Choroid plexus epithelial cell (primary cell): ENCODE measurements at places on chromosomes 11 and 22.

DNA sequence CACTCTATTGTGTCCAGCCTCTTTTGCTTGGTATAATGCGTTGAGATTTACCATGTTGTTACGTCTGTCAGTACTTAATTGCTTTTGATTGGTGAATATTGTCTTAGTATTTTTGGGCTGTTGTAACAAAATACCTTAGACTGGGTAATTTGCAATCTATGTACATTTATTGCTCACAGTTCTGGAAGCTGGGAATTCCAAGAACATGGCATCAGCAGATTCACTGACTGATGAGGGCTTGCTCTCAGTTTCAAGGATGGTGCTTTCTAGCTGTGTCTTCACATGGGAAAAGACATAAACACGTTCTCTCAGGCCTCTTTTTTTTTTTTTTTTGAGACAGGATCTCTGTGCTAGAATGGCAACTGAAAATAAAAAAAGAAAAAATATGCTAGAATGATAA lies 46.7 kb upstream of the INCENP start:
- no peak for DNase-seq

- DNase-seq = no peak
Observed at GRCh38 chr11:61507962-61508861, at the start of gene LRRC10B. TSS of gene LRRC10B (plus strand) at chr11:61508749. CDS start at chr11:61508999, 250 bp downstream.

DNA sequence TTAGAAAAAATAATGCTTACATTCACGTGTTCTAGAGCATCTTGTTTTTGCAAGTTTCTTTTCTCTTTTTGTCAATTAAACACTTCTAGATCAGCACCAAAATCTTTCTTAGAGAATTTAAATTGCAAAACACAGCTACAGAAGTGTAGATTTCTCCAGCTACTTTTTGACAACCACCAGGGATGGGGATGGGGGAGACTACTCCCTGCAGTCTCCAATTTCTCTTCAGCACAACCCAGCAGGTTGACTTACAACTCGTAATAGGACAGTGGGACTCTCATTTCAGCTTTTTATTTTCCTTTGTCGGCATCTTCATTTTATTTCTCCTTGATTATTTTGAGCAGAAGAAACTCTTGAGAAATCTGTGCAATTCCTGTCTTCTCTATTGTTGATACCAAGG lies 441.2 kb downstream of the LRRC4C start:
- DNase-seq = no peak

- no peak for DNase-seq
Observed at GRCh38 chr11:56852131-56852530, 103.6 kb upstream of the OR9G4 start.

- DNase-seq = no peak
Observed at GRCh38 chr11:61771985-61772455, 19.6 kb downstream of the MYRF start.

DNA sequence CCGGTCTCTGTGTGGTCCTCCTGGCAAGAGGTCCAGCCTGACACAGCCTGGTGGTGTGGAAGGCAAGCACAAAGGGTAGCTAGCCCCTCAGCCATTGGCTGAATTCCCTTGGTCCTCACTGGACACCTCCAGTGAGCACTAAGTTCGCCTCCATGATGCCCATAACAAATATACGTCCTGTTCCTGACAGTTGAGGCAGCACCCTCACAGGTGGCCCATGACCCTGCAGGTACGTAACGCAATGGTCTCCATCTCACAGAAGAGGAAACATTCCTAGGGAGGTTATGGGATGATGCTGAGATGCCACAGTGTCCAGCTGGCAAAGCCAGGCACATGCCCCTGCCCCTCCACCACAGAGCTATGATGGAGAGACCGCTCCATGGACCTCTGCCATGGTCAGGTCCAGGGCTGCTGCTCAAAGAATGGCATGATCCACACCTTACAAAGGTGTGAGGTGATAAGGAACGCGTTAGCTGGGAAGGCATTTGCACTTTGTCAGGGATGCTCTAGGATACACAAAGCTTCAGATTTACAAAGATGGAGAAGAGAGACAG lies 1.4 kb upstream of the GNAZ start:
- no peak for DNase-seq

GRCh38 chr11:128749974-128750373 lies 56.1 kb downstream of the FLI1 start:
- no peak for DNase-seq

- DNase-seq = no peak
Observed at GRCh38 chr11:80810695-80811094, 1369.9 kb upstream of the TENM4 start.

DNA sequence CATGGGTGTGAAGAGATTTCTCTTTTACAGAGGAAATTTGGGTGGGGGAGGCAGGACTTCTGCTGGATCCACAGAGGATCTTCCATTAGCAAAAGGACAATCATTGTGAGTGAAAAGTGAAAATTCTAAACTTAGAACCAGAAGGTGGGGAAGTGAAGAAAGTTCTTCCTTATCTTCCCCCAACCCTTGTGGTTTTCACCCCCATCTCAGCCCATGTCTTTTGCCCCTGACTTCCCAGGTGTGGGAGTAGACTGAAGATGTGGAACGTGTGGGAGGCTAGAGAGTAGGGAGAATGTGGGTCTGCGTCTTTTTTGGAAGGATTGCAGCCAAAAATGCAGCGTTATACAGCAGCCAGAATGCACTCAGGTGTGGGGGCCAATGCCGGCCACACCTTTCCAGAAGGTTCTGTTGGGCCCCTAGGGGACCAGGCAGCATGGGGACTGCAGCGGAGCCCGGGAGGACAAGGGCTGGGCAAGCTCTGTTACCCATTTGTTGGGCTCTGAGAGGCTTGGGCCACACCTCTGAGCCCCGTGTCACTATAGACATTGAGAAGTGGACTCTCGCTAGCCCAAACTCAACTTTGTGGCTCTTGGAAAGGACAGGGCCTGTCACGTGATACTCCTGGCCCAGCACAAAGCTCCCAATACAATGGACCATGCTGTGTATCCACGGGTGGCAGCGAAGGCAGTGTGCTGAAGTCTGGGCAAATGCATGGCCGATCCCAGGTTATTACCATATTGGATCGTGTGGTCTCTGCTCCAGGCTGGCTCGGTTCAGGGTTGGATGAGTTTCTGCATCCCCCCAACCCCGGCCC lies 32.8 kb upstream of the LINC01488 start:
- DNase-seq = no peak

DNA sequence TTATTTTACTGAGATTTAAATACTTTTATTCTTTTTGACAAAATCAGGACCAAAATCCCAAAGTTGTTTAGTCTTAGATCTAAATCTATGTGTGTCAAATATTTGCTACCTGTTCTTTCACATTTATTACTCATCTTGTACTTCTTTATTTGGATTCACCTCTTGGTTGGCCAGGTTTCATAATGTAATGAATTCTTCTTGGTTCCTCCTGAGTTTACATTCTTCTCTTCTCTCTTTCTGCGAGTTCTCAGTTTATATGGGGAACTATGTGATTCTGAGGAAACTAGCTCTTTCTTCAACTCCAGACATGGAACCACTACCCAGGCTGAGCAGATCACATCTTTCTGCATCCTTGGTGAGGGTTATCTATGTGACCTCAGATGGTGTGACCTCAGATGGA lies 50.2 kb downstream of the EHF start:
- DNase-seq = no peak

- DNase-seq = no peak
Observed at GRCh38 chr11:10095412-10096208, 198.4 kb downstream of the SBF2 start.

DNA sequence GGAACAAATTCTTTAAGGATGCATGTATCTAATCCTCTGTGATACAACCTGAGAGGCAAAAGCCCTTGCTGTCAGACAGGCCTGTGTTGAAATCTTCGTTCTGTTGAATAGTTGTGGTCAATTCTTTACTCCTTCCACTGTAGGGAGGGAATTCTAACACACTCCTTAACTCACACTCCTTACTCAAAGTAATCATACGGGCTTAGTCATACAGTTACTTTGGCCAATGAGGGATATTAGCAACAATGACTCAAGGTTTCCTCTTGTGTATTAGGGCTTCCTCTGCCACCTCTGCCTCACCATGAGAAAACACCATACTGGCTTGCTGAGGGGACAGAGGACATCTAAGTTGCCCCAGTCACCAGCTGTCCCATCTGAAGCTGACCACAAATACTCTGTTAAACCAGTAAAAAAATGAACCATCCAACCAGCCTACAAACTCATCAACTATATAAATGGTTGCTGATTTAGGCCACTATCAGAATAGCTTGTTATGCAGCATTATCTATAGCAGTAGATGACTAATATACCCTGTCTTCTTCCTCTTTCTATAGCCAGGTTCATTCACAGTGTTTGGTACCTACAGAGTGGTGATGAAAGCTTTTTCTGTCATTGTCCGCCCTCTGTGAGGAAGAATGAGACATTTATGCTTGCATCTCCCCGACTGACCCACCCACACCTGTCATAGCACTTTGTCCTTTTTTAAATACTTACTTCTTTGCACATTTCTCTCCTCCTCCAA lies 322.8 kb upstream of the SYN3 start:
- peak; percentile 92 for DNase-seq

DNA sequence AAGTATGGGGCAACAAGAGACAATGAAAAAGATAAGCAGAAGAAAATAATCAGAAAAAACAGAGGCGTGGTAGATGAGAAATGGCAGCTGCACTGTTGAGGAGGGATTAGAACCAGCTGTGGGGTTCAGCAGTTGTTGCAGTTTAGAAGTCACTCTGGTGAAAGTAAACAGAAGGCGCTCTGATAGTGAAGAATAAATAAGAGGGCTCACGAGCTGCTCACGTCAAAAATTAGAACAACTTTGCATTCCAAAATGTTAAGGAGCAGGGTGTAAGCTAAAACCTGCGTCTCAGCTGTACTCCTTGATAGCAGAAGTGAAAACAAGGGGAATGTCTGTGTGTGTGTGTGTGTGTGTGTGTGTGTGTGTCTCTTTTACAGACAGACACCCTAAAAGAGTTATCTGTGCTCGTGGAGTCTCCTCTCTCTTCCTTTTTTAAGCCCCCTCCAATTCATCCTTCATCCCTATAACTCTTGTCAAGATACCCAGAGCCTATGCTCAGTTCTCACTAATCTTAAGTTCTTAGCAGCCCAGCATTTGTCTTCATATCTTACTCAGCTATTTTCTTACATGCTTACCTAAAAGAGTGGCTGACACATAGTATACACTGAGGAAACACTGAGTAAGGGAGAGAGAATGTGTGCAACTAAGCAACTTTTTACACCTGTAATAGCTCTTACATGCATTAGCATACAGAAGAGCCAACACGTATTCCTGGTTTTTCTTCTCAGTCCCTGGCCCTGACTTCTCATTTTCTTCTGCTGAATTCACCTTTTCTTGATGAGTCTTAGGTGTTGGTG lies 8.9 kb downstream of the TTC17 start:
- no peak for DNase-seq

DNA sequence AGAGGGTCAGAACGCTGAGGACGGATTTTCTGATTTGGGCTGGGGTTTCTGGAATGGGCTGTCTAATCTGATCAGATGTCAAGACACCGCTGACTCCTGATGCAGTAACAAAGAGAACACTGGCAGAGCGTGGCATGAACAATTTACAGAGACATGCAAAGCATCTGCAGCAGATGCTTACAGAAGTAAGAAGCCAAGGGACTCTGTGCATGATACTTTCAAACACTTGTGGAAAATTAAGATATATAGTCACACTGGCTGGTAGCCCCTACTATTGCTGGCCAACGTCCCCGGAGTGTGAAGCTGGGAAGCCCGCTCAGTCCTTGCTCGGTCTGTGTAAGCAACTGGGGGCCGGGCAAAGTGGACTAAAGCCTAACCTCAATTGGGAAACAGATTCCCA lies 903.7 kb downstream of the BRD1 start:
- DNase-seq = no peak

DNA sequence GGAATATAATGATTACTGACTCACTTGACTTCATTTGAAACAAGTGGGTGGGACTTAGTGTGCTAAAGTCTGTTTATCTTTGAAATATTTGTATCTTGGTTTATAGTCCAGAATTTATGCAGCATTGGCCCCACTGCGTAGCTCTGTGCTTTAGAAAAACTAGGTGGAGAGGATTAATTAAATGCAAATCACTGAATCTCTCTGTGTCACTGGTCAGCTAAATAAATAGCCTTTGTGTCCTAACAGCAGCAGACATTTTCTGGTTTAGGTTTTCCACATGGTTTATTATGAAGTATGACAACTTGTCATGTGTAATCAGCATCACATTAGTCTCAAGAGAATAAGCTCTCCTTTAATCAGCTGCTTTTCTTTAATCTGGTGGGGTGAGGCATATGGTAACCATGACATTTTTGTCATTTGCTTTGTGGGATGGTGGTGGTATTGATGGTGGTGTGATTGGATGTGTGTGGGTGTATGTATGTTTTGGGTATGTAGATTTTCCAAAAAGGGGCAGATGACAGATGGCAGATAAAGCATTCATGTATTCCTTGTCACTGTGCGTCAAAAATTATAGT lies 33.9 kb downstream of the BCL2L13 start:
- DNase-seq = peak; percentile 25

GRCh38 chr11:60111793-60112192 lies 23.3 kb downstream of the MS4A2 start:
- no peak for DNase-seq

DNA sequence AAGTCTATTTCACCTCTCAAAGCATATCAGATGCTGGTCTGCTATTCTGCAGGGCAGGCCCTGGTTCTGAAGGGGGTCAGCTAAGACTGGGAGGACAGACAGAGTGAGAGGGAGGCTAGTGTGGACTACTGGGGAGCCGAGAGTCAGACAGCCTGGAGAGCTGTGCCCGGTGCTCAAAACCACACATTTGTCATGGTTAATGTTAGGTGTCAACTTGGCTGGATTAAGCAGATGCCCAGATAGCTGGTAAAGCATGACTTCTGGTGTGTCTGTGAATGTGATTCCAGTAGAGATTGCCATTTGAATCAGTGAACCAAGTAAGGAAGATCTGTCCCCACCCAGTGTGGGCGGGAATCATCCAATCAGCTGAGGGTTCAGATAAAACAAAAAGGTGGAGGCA lies 102.6 kb downstream of the SNX19 start:
- DNase-seq = no peak

DNA sequence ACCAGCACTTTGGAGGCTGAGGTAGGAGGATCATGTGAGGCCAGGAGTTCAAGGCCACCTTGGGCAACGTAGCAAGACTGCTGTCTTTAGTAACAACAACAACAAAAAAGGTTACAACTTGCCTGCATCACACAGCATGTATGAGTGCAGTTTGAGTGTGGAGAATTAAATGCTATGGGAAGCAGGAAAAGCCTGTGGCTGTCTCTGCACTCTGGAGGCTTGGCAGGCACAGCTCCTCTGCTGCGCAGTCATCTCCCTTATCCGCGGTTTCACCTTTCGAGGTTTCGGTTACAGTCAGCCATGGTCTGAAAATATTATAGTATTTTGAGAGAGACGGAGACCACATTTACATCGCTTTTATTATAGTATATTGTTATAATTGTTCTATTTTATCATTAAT lies 2.9 kb downstream of the MICAL2 start:
- peak; percentile 51 for DNase-seq

DNA sequence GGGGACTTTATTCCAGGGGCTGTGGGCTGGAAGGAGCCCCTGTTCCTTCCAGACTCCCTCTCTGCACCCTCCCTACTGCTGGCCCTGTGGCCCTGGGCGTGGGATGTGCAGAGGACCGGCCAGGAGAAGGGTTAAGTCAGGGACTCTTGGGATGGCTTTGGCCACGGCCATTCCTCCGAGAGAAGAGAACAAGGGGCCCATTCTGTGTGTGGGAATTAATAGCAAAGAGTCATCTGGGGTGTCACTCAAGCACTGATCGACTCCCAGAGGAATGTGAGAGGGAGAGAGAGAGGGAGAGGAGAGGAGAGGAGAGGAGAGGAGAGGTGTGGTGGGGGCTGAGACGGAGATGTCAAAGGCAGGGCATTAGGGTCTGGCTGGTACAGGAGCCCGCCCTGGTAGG lies 14.2 kb upstream of the SOX10 start:
- DNase-seq = no peak

- peak; percentile 94 for DNase-seq
Observed at GRCh38 chr22:37032535-37033460, 13.3 kb downstream of the MPST start.
